EH (cell line): ENCODE measurements at places on chromosomes 6 and 20.

DNA sequence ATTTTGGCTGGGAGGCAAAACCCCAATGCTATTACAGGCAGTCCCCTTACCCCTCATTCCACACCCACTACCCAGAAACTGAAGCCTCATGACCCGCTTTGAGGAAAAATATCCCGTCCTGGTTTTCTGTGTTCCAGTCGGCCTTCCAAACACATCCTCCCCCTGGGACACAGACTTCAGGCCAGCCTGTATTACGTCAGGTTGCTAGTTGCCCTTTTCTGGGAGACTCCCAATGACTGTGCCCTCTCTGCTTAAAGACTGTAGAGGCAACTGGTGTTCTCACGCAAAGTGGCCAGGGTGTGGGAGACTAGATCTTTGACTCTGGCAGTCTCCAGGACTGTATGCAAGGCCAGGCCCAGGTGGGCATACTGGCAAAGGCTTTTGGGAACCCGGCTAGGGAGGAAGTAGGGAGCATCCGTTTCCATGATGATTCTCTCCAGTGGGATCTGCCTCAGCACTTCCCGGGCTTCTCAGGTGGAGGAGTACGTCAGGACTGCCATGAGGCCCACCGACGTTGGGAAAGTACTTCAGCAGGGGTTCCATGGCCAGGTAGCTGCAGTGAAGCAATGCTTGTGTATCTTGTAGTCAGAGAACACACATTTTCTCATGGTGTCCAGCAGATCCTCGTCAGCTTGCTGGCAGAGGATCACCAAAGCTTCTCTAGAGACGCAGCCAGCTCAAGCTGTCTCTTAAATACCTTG, 34.9 kb downstream of the DYNLT1 start:
- DNase-seq = no peak

DNA sequence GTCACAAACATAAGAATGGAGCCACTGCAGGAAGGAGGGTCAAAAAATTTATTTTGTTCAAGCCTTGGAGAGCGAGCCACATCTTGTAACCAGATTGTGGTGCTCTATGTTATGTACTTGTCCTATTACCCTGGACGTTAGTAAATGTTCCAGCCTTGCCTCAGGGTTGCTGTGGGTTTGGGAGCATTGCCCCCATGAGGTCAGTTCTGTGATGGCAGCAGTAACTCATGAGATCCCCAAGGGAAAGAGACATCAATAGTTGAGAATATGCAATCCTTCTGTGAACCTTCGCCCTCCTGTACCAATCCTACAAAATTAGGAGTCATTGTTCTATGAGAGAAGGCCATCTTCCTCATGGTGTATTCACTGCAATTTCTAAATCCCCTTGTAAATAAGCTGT, 16.4 kb upstream of the CFAP206 start:
- peak; percentile 53 for DNase-seq

DNA sequence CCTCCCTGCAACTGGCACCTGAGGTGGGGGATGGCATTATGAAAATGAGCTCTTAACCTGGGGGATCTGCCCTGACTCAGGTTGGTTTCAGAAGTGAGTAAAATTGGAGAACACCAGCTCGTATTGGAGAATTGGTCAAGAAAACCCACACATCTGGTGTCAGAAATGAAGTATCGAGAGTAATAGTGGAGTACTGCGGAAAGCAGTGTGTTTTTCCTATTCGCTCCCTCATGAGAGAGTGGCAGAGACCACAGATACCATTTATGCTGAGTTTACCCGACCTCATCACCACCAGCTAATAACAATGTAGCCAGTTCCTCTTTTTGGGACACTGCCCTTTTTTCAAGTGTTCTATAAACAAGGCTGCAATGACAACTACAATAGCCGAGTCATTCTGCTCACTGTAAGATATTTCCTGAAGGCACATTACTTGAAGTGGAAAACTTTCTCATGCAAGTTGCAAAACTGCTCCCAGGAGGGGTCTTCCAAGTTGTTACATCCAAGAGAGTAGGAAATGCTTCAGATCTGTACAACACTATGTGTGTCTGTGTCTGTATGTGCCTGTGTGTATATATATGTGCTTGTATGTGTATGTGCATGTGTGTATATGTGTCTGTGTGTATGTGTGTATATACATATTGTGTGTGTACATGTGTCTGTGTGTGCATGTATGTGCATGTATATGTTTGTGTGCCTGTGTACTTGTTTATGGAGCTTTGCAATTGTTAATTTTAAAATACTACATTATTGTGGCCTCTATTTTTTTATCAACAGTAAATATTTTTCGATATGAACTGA, 106.0 kb upstream of the CST7 start:
- DNase-seq = peak; percentile 5

DNA sequence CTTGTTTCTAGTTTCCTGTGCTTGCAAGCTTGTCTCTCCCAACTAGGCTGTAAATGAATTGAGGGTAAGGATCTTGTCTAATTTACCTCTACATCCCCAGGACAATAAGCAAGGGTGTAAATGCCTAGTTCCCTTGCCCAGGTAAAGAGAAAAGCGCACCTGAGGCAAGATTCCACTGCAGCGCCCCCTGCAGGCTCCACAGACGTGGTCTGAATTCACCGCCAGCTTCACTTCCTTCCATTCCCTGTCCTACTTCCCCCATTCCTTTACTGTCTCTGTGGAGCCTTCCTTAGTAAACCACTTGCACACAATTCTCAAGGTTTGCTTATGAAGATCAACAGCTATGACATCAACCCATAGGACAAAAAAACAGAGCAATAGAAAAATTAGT, 42.3 kb downstream of the ANKEF1 start:
- no peak for DNase-seq

- DNase-seq = no peak
Observed at GRCh38 chr20:60754856-60755255, 497.2 kb upstream of the CDH4 start.

- no peak for DNase-seq
Observed at GRCh38 chr6:111076024-111076695, 11.1 kb upstream of the SLC16A10 start.

DNA sequence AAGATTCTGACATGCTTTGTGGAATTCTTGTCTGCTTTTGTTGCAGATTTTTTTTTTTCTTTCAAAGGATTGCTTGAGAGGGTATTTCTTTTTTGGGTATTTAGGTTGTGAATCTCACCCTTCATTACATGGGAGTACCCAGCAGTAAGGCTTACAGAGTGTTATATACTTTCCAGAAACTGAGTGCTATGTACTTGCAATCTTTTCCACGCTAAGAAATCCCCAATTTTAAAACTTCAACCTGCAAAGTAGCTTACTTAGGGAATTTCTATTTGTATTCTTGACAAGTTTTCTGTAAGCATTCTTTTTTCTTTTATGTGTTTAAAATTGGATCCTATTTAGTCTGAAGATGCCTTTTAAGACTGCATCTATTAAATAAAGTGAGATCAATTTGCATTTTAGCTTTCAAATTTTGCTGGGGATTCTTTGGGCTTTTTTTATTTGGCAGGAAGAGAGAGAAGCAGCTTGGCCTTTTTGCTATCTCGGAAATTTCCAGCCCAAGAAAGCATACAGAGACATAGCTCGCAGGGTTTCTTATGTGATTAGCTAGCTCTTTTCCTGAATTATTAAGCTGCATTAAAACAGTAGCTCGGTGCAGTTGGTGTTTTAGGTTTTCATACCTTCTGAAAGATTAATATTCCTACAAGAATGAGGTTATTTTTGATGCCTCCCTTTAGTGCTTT, 42.6 kb downstream of the KCNS1 start:
- no peak for DNase-seq

GRCh38 chr6:168415098-168415992, 25.6 kb upstream of the SMOC2 start:
- no peak for DNase-seq
